ENCODE measurements at places on chromosomes 5 and 9. TPM values are rescaled to one million over a fixed set of nuclear protein-coding genes. Genes with fewer than 3 reads are reported as not detected.

DNA sequence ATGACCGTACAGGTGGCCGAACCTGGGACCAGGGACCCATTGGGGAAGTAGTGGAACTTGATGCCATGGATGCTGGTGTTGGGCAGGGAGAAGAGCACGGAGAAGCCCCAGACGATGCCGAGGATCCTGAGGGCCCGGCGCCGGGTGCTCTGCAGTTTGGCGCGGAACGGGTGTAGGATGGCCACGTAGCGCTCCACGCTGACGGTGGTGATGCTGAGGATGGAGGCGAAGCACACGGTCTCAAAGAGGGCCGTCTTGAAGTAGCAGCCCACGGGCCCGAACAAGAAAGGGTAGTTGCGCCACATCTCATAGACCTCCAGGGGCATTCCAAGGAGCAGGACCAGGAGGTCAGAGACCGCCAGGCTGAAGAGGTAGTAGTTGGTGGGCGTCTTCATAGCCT lies 585 bp downstream of the NMUR2 start:
- no peak for DNase-seq

DNA sequence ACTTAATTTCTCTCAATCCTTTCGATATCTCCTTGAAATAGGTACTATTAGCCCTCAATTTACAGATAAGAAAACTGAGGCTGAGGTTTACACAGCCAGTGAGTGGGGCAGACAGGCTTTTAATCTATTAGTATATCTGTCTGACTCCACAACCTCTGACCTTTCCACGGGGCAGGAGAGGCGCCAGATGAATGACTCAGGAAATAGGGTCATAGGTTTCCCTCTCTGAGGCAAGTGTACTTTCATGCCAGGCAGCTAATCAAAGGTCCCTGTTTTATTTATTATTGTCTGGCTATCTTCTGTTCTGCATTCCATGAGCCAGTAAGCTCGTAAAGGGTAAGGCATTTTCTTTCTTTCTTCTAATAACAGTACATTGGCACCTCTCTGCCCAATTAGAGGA lies 79.6 kb upstream of the KLF4 start:
- DNase-seq: no peak

DNA sequence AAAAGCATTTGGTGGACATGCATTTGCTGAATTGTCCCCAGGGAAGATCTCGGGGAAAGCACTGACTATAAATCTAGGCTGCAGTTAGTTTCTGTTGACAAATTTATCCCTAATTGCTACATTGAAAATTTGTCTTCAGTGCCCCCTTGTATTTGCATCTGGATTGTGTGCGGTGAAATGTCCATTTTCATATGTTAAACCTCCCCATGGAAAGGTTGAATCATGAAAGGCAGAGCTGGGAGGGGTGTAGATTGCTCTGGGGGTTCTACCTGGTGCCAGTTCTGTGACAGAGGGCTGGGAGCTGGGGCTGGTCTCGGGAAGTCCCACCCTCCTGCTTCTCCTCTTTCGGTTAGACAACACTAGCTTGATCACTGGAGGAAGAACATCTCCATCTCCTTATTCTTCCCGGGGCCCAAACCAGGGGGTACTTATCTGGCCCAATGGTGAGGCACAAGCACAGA lies 101.9 kb downstream of the GADD45G start:
- DNase-seq: no peak

DNA sequence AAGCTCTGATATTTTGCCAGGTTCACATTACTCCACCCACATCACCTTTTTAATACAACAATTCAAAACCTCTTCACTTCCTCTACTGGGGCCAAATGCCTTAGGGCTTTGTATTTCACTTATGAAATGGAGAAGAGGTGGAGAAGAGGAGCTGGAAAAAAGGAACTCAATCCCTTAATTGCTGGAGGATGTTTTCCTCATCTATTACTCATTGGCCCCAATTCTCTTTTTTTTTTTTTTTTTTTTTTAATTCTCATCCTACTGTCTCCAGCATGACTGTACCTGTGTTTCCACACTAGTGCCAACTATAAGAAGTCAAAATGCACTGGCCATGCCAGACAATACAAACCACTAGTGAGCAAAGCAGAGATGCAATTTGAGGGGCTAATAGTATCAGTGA lies 20.9 kb downstream of the FAM13B start:
- DNase-seq: no peak

DNA sequence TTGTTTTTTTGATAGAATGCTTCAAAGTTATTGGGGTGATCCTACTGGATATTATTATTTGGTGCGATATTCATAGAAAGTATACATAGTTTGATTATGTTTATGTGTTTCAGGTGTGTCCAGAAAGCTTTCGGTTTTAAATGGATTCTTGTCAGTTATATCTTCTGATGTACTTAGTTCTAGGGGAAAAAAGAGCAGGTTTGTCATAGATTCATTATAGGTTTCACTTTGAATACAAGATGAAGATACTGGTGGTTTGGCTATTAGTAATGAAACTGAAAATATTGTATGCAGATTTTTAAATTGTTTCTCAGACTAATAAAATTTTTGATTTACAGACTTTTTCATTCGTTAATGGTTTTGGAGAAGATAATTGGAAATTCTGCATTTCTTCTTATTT lies 98.9 kb downstream of the MAN2A1 start:
- DNase-seq: no peak

DNA sequence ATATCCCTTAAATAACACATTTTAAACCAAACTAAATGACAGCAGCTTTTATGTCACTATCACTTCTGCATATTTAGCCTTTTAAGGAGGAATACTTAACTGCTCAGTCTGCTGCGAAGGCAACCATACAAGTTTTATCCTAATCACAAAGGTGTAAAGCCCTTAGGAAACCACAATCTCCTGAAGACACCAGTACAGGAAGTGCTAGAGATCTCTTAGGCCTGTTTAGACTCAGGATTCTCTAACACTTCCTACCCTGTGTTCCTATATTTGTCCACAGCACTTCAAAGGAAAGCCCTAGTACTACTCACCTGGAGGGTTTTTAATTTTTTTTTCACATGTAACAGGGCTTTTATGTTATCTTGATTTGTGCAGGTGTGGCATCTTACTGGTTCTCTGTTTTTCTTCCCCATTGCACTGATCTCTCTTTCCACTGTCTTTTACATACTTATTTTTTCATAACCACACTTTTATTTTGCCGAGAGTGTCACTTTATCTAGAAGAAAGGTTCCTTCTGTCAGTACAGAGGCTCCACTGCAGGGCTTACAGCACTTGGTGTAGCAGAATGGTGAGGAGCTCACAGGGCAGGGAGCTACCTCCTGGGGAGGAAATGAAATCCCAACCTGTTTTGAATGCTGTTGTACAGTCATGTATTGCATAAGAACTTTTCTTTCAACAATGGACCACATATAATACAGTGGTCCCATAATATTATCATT lies 1060.6 kb upstream of the ACO1 start:
- DNase-seq: no peak

Gene INSL4
- total RNA-seq: not detected

Gene SLC36A3
- total RNA-seq: not detected

- DNase-seq: no peak
Measured at GRCh38 chr9:17045381-17045940, 89.4 kb upstream of the CNTLN start.

DNA sequence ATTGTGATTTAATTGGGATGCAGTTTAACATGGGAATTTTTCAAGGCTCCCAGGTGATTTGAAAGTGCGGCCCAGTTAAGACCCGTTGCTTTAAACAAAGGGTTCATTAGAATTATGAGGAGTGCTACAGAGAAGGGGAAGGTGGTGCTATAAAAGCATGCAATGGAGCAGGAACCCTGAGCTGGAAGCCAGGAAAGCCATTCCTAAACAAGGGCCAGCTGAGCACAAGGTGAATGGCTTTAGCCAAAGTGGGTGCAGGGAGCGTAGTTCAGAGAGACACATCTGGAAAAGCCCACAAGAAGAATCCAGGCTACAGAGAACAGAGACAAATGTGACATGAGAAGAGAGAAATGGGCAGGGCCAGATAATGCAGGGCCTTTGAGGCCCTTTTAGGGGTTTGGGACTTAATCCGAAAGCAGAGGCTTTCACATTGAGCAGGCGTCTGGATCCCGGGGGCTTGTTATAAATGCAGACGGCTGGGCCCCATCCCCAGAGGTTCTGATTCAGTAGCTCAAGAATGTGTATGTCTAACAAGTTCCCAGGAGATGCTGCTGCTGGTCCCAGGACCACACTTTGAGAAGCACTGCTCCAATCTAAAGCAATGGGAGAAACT lies 138.1 kb upstream of the WWC1 start:
- no peak for DNase-seq

- no peak for DNase-seq
Measured at GRCh38 chr5:113950186-113950585, 411.7 kb upstream of the KCNN2 start.

- DNase-seq: no peak
Measured at GRCh38 chr5:116908537-116908936, 333.9 kb upstream of the SEMA6A start.

Gene PCDHGA6
- total RNA-seq: 4.8 TPM

DNA sequence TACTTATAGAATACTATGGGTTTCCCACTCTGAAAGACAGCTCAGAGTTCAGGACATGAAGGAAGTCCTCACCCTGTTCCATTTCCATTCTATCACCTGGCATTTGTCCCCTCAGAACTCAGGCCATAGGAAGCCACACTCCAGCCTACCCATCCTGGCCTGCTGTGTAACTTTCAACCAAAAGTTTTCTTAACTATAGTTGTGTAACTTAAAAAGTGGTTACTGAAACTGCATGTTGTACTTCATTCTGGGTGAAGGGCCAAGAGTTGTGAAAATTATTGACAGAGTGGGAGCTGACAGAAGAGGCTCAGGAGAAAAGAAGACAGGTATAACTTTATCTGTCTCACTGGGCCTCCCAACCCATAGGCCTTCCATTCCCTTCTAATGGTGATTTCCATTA lies 212.5 kb downstream of the RAB3C start:
- DNase-seq: no peak

Gene CORO2A
- total RNA-seq: 27.6 TPM

DNA sequence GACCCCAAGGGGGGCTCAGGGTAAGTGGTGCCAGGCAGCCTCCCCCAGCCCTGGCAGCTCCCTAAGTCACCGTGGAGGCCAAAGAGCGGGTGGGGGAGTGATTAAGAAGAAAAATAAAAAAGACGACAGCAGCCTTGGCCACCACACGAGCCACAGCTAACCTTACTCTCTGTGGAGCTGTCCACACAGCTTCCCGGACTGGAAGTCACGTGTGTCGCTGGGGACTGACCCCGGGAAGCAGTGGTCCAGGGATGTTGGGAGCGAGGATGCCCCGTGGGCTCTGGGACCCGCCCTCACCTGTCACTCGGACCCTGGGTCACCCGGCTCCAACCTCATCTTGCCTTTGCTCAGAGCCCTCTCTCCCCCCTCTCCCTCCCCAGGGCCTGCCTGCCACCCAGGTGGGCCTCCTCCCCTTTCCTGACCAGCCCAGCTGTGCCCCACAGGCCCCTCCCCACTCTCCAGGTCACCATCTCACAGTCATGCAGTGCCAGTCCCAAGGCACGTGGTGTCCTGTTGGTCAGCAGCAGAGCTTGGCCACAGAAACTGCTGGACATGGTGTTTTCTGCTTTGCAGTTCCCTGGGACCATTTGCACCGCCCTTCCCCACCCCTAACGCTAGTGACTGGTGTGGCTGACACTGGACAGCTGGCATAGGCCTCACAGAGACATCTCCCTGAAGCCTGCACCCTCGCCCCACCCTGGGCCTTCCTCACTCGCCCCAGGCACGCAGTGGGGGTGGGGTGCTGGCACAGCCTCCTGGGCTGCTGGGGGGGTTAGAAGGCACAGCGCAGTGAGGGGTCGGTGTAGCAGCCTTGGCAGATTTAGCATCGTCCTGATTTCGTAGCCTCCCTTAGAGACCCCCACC lies 9.8 kb upstream of the EXOC3 start:
- DNase-seq: no peak

- no peak for DNase-seq
Measured at GRCh38 chr9:20832775-20833174, 148.7 kb downstream of the FOCAD start.

Gene ATP10B
- total RNA-seq: 0.08 TPM

Gene OTP
- not detected for total RNA-seq

GRCh38 chr5:150946351-150946905 lies 41.6 kb upstream of the ZNF300 start:
- no peak for DNase-seq

DNA sequence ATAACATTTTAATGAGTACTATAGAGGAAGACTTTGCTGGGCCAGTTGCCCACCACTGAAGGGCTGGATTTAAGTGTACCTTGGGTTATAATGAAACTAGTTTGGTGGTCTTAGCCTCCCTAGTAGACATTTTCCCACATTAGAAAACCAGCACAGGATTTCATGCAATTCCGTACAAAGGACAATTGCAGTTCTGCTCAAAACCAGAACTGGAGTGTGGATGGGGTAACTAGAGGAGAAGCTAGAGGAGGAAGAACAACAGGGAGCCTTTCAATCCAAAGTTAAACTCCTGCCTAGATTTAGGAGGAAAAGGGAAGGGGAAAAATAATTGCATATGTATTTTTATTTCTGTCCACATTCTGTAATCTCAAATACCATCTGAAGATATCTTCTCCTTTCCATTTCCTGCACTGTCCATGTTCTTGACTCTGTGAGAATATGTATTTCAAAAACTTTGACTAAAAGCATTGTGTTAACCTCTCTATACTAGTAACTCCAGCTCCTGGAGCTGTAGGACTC lies 97.5 kb upstream of the SSBP2 start:
- DNase-seq: no peak

- DNase-seq: no peak
Measured at GRCh38 chr9:82052081-82052480, 63.5 kb downstream of the SPATA31D1 start.

GRCh38 chr5:14444161-14444560 lies 137.4 kb upstream of the OTULINL start:
- DNase-seq: no peak

GRCh38 chr5:3659907-3660306 lies 64.3 kb downstream of the IRX1 start:
- DNase-seq: no peak

DNA sequence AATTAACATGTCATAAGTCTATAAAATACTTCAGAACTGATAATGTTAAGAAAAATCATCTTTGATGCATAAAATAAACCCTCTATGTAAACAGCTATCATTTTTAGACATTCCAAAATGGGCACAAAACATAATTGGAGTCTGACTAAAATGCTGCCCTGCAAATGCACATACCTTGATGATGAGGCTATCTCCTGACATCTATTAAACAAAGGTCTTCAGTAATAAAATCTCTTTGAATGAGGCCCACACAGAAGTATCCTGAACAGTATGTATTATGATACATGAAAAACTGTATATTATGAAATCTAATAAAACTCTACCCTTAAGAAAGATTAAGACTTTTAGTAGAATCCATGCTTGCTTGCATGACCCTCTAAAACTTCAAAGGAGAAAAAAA lies 66.1 kb downstream of the FBXL17 start:
- no peak for DNase-seq

Gene SPAAR
- not detected for total RNA-seq

Gene SLC4A9
- total RNA-seq: not detected
